Choroid plexus epithelial cell (primary cell): ENCODE measurements at places on chromosomes 7 and 10.

DNA sequence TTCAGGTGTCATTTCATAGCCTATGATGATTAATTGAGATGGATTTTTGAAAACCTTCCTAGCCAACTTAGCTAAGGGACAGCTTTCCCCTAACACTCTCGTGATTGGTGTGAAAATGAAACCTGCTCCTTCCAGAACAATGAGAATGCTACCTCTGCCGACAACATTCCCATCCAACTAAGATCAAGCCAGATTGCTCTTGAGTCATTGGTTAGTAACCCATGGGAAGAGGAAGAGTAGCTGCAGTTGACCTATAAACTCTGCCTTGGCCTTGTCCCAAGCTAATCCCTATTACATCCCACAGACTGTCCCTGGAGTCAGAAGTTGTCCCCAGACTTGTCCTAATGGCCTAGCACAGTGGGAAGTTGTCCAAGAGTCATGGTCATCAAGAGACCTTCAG is 80.5 kb upstream of the SVIL start:
- DNase-seq, result no peak

DNA sequence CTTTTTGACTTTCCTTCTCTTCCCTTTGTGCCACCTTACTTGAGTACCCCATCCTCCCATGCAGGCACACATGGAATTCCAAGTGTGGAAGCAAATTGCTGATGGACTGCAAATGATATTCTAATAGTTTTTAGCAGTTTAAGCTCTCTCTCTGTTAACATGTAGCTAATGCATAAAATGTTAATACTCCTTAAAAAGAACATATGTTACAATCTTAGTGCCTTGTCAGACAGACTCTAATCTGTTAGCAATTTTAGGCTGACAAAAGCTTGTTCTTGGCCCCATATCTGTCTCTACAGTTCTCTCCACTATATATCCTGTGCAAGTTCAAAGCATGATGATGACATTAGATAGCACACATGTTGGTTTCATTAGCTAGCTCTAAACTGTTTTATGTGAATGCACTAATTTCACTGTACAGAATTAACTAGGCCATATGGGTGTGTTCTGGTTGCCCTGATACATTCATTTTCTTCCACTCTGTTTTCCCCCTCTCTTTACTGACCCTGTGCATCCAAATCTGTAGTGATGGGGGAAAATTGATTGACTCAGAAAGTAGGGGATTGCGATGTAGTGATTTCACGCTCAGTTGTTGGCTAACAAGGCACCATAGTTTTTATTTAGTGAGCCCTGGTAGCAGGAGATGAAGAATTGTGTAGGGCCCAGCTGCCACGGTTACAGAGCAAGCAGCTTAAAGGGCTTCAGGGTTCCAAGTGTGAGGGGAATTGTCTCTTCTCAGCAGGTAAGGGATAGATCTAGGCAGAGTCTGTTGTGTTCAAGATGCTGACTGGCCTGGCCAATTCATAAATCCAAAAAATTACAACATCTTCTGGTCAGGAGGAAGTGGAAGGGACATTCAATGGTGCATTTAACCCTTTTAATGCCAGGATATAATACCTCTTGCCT is 114.6 kb upstream of the FZD1 start:
- DNase-seq, result no peak

DNA sequence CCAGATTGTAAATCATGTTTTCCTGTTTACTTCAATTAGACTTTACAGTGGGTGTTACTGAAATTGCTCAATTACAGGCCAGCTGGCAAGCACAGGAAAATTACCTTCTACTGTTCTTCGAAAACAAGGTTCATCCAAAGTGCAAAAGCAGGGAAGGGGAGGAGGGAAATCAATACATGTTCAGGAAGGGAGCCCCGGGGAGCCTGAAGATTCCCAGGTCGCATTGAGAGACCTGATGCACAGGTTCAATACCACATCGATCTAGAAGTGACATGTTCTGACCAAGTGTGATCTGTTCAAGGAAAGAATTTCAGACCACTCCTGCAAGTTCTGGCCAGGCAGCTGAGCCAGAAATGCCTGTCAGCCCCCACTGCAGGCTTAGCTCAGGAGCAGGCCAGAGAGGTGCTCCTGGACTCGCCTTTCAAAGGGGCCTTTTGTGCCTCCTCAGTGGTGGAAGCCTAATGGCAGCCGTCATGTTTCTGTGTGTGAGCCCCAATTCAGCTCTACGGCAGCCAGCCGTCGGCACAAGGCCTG is 35.9 kb downstream of the FAM53B start:
- DNase-seq, result peak; percentile 28

DNA sequence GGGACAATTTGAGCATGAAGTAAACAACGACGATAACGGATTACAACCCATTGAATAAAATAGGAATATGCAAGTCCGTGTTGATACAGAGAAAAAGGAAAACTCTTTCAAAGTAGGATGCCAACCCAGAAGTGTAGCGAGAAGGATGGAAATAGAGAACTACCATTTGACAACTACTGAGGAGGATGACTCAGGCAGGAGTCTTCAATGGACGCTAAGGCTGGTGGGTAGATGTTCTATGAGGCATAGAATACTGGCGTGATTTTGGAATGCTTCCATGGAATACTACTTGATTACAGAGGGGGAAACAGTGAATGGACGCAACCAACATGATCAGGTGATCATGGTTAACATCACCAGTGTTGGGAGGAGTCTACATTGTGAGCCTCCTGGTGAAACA is 828 bp upstream of the CFAP70 start:
- DNase-seq, result no peak

- DNase-seq, result no peak
Measured at GRCh38 chr10:7157091-7157490, 253.7 kb downstream of the SFMBT2 start.

GRCh38 chr10:132624847-132625471 is 87.4 kb downstream of the INPP5A start:
- no peak for DNase-seq

DNA sequence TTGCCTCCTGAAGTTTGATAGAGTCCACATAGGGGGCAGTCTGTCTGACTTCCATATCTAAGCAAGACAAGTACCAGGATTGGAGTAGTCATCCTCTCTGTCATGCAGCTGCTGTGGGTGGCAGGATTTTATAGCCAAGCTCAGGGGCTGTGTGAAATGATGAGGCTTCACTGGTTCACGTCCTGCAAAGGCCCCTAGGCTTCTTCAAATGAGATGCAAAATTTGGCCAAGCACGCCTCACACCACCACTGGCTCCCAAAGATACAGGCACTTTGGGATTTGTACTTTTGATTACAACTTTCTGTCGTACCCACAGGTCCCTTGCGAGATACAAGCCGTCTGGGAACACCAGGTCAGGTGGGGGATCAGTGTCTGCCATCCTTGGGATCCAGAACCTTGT is 67.1 kb downstream of the WDFY4 start:
- DNase-seq, result no peak

GRCh38 chr7:27912751-27913150 is 172.8 kb downstream of the TAX1BP1 start:
- no peak for DNase-seq

- peak; percentile 8 for DNase-seq
Measured at GRCh38 chr7:3117081-3117480, 73.4 kb upstream of the CARD11 start.
